G401 (cell line): ENCODE measurements at places on chromosomes 2 and 18.

- no peak for DNase-seq
Observed at GRCh38 chr2:213787869-213788268, 503.6 kb downstream of the SPAG16 start.

DNA sequence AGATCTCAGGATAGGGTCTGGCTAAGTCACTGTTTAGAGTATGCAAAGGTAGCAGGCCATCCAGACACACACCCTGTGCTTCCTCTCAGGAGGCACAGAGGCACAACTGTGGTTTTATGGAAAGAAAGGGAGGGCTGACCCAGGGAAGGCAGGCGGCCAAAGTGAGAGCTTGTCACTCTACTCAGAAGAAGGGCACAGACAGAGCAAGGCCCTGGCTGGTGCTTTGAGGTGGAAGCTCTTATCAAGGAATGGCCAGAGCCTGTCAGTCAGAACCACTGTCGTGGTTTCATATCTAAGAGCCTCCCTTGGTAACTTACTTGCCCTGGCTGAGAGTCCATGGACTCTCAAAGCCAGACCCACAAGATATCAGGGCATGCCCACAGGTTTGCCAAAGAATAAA, 40.7 kb downstream of the SLC9A2 start:
- no peak for DNase-seq

DNA sequence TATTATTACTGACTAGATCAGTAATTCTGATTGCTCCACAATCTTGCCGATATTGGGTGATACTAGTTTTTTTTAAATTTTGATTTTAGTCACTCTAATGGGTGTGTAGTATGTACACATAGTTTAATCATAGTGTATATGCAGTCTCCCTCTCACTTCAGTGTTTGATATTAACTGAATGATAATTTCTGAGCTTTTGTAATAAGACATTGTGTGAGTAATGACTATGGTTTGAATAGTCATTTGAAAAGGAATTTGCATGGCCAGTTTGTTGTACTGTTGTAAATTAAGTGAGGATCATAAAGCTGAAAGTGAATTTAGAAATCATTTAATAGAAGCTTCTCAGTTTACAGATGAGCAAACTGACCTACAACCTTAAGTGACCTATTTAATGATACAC, 33.4 kb downstream of the USP14 start:
- no peak for DNase-seq

DNA sequence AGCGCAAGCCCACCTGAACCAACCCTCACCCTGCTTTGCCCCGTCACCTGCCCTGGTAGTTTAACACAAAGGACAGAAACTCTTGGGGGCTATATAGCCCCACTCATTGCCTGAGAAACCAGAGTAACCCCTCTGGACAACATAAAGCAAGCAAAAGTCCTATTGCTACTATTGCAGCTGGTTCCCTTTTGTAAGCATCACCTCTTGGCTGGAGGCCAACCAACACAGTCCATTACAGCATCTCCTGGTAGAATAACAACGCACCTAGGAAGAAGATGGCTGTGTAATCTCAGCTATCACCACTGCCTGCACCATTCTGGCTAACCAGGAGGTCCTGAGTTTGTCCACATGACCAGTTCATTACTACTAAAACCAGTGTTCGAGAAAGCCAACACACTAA, 36.4 kb downstream of the FLACC1 start:
- DNase-seq = no peak

DNA sequence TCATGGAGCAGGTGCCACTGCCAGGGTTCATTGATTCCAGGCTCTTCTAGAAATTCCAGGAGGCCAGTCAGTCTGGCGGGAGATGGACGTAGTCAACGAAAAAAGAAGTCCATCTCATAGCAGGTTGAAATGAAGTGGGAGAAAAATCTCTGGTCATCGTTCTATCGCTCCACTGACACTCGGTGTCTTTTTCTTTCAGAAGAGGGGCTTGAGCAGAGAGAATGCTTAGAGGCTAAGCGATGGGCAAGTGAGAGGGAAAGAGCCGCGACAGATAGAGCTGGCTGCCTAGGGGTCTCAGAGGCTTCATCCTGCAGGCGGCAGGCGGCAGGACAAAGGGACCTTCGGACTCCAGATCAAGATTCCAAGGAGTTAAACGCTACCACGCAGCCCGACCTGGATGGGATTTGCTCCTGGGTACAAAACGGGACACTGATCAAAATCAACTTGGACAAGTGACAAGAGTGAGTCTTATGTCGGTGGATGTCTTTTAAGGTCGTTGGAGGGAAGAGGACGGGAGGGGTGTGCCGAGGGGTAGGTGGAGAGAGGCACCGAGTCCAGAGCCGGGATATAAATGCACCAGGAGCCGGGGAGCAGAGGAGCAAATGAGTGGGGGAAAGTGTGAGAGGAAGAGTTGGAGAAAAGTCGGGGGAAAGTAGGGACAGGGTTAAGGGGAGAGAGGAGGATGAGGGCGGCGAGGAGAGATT, 677 bp upstream of the TMEM178A start:
- DNase-seq = peak; percentile 86

DNA sequence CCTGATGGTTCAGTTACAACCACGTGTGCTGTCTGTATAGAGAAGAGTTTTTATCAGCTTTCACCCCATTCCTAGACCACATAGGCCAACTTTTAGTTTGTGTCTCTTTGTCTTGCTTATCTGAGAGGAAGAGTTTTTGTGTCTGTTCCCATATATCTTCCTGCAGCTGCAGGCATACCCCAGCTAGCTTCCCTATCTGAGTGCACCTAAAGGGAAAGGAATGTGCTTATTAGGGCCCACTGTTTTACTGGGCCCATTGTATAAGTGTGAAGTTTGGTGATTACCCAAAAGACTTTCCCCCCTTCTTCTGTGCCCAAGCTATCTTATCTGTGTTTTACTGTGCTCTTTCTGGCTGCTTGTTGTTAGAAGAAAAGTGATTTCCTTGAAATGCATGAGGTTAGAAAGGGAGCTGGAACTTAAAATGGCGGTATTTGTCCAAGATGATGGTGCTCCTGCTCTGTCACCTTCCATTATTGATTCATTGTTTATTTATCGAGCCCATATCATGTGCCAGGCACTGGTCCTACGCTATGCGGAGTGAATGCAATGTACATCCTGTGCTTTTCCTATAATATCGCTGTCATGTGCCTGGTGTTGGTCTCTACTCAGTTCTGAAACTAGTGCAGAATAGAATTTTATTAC, 57.2 kb downstream of the NYAP2 start:
- DNase-seq = no peak

DNA sequence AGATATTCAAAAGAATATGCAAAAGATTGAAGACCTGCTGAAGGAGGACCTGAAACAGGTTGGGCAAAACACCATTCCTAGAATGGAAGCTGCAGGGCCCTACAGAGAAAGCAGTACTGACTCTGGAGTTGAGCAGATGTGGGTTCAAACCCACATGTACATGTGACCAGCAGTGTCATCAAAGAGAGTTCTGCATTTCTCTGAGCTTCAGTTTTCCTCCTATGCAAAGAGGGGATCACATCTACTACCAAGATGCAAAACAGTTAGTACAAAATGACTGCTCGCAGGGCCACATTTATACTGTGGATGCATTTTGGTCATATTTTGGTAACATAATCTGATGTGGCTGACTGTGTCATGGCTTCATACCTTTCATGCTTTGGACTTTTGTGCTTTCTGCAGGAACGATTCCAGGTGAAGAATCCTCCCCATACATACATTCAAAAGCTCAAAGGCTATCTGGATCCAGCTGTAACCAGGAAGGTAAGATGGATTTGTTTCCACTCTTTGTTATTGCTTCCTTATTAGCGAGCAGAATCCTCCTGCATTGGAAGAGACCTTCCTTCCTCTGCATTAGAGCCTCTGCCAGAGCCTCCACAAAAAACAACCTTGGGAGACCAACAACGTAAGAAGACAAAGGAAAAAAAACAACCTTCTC, 174.8 kb downstream of the PRPF40A start:
- DNase-seq = no peak

- DNase-seq = no peak
Observed at GRCh38 chr2:192741889-192742288, 547.2 kb upstream of the TMEFF2 start.

DNA sequence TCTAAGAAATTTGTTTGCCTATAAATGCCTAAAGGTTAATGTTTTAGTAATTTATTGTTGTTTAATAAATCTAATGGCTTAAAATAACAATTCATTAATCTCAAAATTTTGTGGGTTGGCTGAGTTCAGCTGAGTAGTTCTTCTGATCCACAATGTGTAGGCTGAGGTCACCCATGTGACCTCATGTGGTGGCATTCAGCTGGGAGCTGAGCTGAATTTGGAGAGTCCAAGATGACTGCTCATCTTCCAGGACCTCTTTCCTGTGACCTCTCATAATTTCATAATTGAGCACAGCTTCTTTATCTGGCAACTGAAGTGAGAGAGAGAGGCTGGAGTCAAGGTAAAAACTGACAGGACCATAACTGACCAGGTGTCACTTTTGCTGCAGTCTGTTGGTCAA, 132.4 kb downstream of the TXNL1 start:
- DNase-seq = no peak
